ENCODE measurements at places on chromosomes 6 and 20. TPM values are rescaled to one million over a fixed set of nuclear protein-coding genes. Genes with fewer than 3 reads are reported as not detected.

The MAP7 gene
- total RNA-seq = 13.9 TPM

The GATA5 gene
- total RNA-seq = 0.46 TPM

The LZTS3 gene
- total RNA-seq = 8.9 TPM

The ID4 gene
- total RNA-seq = 1.4 TPM

The ADGRB3 gene
- 0.11 TPM for total RNA-seq

The EYS gene
- total RNA-seq = 0.07 TPM

The AKAP12 gene
- 146 TPM for total RNA-seq

The PAK5 gene
- total RNA-seq = not detected

The CLVS2 gene
- not detected for total RNA-seq

The RSPO4 gene
- not detected for total RNA-seq

The SOBP gene
- 0.17 TPM for total RNA-seq

The TRAPPC3L gene
- total RNA-seq = not detected

The HEY2 gene
- not detected for total RNA-seq

The ENPP3 gene
- not detected for total RNA-seq

The CLPSL1 gene
- not detected for total RNA-seq

The GGTLC1 gene
- not detected for total RNA-seq

The LHFPL5 gene
- total RNA-seq = not detected

The SLC35A1 gene
- 9.9 TPM for total RNA-seq

The TRIM40 gene
- not detected for total RNA-seq

The LRRC1 gene
- total RNA-seq = 18.1 TPM

The BTN1A1 gene
- total RNA-seq = not detected

The COL21A1 gene
- 1.0 TPM for total RNA-seq

The ARMH2 gene
- not detected for total RNA-seq

The KIAA0408 gene
- not detected for total RNA-seq

The TAF4 gene
- total RNA-seq = 9.6 TPM

The VGLL2 gene
- total RNA-seq = not detected

The SLC25A27 gene
- 3.8 TPM for total RNA-seq

The OCSTAMP gene
- not detected for total RNA-seq

The GJA10 gene
- not detected for total RNA-seq

The TFAP2A gene
- total RNA-seq = 29.4 TPM

The ZC2HC1B gene
- not detected for total RNA-seq
